ENCODE measurements at places on chromosomes 6 and 20.

DNA sequence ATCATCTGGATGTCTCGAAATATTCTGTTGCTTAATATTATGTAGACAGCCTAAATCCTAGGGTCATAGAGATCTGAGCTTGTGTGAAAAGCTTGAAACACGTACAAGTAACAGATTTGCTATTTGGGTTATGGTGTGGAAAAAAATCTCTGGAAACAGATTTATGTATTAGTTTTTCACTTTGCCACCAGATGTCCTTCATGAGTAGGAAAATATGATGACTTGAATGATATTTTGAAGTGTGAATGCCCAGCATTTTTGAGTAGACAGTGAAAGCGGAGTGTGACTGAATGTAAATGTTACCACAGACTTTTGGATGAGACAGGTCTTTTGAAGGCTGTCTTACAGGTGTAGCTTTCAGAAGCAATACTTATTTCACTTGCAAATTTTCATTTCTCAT, 4.2 kb upstream of the BMP6 start:
- DNase-seq = no peak

DNA sequence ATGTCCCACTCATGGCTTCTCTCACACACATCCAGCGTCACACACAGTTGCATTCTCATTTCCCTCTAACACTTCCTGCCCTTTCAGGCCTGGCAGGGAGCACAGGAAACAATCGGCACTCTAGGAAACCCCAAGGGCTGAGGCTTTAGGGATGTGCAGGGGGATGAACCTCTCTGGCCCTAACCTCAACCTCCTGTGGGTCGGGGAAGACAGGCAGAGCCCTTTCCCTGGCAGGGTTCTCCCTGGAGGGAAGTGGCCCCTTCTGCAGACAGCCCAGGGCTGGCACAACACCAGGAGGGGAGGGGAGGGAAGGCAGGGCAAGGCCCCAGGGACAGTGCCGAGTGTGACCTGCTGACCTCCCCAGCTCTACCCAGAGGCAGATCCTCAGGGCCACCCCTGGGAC, 2.7 kb downstream of the TEAD3 start:
- DNase-seq = no peak

DNA sequence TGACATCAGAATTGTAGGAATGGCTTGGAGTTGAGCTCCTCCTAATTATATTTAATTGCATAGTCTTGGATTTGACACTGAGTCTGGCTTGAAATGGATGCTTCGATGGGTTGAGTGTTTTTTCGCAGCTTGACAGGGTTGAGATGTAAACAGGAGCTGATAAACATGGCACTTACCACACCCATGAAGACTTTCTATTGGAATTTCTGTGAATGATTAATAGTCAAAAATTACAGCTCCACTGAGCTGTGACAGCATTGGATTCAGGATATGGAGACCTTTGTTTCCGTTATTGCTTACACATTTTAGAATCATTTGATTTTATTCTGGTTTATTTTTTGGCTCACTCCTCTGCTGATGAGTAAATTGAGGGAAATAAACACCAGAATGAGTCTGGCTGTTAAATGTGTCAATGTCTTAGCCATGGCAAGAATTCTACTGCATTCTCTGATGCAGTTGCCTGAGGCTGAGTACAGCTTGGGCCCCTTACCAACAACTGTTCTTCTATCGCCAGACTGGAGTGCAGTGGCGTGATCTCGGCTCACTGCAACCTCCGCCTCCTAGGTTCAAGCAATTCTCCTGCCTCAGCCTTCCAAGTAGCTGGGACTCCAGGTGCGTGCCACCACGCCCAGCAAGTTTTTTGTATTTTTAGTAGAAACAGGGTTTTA, 128.1 kb upstream of the DOK5 start:
- no peak for DNase-seq

- no peak for DNase-seq
Observed at GRCh38 chr20:45459606-45460005, 9.9 kb upstream of the WFDC2 start.

DNA sequence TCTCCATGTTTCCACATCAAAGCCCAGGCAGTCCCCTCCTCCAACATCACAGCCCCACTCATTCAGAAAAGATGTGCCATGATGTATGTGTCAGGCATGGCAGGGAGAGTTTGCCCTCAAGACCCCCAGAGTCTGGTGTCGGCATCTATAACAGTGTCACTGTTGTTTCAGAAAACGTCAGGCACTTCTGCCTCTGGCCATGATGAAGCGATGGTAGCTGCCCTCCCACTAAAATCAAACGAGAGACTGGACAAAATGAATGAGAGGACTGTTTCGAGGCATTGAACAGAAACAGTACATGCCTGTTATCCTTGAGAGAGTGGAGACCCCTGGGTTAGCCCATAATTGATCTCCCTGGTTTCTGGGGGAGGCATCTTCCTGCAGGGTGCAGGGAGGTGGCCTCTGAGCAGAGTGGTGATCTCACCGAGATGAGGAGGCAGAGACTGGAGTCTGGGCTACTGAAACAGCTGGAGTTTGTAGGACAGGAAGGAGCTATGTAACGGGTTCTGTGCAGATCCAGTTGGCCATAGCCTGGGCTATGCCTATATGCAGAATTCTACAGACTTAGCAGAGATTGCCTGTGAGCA, 144.5 kb downstream of the SYCP2 start:
- no peak for DNase-seq

DNA sequence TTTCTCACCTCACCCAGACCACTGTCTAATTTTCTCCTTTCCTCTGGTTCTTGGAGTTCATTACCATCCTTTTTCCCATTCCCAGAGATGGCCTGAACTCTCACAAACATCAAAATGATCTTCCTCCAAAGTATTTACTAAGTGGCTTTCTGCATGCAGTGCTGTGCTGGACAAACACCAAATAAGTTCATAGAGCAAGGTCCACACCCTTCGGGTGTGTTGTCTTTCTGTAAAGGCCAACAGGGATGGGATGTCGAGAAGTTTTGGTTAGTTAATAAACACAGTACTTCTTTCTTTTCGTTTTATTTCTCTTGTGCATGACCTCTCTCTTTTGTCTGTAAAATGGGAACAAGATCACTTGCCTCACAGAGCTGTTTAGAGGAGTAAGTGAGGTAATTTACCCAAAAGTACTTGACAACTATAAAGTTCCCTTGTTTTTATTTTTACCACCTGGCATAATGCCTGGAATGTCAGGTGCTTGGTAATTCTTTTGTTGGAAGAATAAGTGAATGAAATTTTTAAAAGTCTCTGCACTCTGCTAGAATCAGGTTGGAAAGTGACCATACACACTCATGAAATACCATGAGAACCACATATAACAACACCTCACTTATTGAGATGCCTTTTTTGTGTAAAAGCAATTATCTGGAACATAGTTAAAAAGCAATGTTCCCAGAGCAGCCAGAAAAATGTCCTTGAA, 22.8 kb upstream of the CCN6 start:
- no peak for DNase-seq

DNA sequence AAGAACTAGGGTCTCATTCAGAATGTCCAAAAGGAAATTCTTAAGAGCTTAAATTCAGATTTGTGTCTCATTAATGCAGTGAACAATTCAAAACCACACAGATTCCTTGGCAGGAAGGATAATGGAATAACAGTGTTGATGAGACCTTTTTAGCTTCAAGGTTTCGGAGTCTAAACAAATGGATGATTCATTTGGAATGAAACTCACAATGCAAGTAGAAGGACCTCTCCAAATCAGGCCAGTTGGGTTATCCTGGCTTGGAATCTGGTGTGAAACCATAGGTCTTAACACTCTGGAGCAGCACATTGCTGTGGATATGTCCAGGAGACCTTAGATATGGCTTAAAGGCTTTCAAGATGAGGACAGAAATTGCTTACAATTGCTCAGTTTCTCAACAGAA, 44.9 kb downstream of the KCTD20 start:
- no peak for DNase-seq

Measured in activated CD4-positive, alpha-beta T cell treated with anti-CD3 and anti-CD28 coated beads, Interleukin-10, Interleukin-2, amounts not matched to agents 100 ng/mL and 50 ng/mL, durations not matched to agents 16 hours and 8 hours (primary cell).